Gastrocnemius medialis (tissue), 4 donors: ENCODE measurements at places on chromosomes 1 and 21. TPM values are rescaled to one million over a fixed set of nuclear protein-coding genes. Genes with fewer than 3 reads are reported as not detected.
A peak's percentile ranks its signal among the peaks of the same experiment; 100 is the strongest.

Gene KRTAP19-7
- not detected for total RNA-seq

Gene KCNJ10
- total RNA-seq, result not detected

Gene PRPF38B
- 13.8 TPM for total RNA-seq

Gene BRDT
- total RNA-seq, result not detected

Gene LCE3E
- not detected for total RNA-seq

Gene BCL2L15
- not detected for total RNA-seq

Gene OR10R2
- total RNA-seq, result not detected

Gene SPAG17
- not detected for total RNA-seq

Gene C1QTNF12
- total RNA-seq, result not detected

Gene SRGAP2B
- total RNA-seq, result 1.4 TPM

Gene INTS7
- total RNA-seq, result 7.2 TPM

Gene CR2
- not detected for total RNA-seq

Gene ANGEL2
- total RNA-seq, result 22.7 TPM

DNA sequence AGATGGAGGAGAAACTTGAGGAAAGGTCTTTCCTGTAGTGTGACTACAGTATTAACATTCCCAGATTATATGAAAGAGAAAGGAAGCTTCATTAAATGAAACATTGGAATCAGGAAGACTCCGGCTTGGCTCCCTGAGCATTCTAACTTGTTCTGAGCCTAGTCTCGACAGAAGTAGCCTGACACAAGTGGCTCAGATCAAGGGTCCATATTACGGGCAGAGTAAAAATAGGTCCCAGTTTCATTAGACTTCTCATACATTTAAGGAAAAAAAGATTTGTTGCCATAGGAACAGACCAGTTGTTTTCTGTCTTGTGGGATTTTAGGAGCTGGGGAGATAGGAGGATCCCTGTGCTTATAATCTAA, 12.8 kb downstream of the SMAP2 start:
- no peak for DNase-seq

DNA sequence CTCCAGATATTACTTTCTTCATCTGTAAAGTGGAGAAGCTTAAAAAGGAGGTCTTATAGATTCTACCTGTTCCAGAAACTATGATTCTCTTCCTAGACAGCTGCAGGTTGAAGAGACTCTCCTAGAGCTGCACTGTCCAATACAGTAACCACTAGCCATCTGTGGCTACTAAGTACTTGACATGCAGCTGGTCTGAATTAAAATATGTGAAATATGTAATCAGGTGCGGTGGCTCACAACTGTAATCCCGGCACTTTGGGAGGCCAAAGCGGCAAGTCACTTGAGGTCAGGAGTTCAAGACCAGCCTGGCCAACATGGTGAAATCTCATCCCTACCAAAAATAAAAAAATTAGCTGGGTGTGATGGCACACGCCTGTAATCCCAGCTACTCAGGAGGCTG, 15.8 kb downstream of the APP start:
- no peak for DNase-seq

DNA sequence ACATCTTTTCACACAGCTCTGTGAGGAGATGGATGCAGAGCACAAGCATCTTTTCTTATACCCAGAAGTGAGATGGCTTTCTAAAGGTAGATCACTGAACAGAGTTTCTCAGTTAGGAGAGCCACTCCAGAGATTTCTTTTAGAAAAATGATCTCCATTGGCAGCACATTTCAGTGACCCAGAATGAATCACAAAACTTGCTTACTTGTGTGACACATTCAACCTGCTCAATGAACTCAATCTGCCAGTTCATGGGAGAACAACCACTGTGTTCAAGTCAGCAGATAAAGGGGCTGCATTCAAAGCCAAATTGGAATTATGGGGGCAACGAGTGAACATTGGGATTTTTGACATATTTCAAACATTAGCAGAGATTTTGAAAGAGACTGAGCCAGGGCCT, 78.3 kb downstream of the UCHL5 start:
- no peak for DNase-seq

GRCh38 chr21:23811805-23812204, 1795.5 kb downstream of the MRPL39 start:
- no peak for DNase-seq

GRCh38 chr1:117753652-117754051, 147.8 kb downstream of the TENT5C start:
- DNase-seq, result no peak

- no peak for DNase-seq
Measured at GRCh38 chr1:31036749-31037500, 28.6 kb downstream of the PUM1 start.

DNA sequence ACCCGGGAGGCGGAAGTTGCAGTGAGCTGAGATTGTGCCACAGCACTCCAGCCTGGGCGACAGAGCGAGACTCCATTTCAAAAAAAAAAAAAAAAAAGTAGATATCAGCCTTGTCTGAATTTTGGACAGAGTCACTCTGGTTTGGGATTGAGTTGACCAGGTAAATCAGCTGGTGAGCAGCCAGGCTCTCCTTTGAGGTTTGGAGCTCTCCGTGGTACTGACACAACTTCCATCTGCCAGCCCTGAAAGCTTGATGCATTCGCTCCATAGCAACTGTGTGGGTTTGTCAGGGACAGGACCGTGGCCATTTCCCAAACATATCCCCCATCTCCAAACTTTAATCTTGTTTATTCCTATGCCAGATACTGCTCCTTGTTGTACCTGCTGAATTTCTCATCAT, 155.2 kb downstream of the DMRTA2 start:
- DNase-seq, result no peak

DNA sequence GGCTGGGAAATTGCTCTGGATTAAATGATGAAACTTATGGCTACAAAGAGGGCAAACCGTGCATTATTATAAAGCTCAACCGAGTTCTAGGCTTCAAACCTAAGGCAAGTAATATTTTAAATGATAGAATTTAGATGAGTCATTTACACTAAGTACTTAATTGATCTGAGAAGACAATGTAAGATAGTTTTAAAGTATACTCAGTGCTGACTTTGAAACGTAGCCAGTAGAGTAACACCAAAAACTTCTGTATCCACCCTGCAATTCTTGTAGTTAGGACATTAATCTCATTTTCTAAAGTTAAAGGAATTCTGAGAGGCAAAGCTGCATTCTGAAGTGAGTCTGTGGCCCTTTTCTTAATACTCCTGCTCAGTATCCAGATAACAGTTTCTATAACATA, 20.8 kb downstream of the ATP1B1 start:
- no peak for DNase-seq

DNA sequence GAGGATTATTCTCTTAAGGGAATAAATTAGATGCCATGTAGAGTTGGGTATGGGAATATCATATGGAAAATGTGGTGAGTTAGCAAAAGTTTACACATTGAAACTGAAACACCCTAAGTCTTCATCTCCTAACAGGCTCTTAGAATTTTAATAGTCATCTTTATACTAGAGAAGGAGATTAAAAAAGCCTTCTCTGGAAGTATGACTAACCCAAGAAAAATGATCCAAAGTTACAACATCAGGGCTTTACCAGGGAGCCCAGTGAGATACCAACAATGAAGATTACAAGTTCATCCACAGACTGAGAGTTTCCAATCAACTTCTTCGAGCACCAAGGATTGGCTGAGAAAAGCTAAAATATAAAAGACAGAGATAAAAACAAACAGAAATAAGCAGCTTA, 70.0 kb upstream of the KIAA0040 start:
- DNase-seq, result no peak

DNA sequence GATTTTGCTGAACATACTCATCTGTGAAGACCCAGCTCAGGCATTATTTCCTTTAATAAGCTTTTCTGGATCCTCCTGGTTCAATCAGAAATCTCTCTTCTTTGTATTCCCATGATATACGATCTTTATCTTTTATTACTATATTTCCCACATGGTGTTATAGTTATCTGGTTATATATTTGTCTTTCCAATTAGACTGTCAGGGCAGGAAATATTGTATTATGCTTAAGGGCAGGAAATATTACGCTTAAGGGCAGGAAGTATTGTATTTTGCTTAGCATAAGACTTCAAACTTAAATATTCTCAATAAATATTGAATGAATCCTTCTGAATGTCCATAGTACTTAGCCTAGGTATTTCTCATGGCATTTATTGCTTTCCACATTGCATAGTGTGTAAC, 122.2 kb downstream of the COQ8A start:
- DNase-seq, result no peak

- DNase-seq, result no peak
Measured at GRCh38 chr1:153028766-153029165, 2.2 kb upstream of the SPRR1B start.

DNA sequence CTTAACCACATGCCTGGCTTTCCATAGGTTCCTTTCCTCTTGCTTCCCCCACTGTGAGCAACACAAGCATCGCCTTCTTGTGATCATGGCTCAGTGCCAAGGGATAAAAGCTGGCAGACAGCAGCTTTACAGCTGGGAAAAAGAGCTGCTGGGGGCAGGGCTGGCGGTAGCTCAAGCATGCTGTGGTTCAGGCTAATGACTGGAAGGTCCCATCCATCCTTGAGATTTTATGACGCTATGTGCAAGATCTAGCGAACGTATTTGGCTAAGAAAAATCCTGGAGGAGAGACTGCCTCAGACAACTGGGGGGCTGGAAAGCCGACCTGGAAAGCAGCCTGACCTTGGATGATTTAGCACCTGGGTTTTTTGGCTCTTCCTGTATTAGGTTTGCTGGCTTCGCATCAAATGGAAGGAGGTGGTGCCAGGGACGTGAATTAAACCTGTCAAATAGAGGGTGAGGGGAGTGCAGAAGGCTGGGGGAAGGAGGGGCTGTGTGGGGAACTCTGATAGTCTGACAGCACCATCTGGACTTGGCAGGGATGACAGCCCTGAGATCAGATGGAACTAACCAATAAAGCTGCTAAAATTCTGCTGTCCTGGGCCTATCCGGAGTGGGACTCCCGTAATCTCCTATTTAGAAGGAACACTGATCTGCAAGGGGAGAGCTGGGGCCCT, 34.8 kb downstream of the ZMYND12 start:
- DNase-seq, result no peak

GRCh38 chr1:203454986-203455471, 20.6 kb upstream of the PRELP start:
- DNase-seq, result no peak

DNA sequence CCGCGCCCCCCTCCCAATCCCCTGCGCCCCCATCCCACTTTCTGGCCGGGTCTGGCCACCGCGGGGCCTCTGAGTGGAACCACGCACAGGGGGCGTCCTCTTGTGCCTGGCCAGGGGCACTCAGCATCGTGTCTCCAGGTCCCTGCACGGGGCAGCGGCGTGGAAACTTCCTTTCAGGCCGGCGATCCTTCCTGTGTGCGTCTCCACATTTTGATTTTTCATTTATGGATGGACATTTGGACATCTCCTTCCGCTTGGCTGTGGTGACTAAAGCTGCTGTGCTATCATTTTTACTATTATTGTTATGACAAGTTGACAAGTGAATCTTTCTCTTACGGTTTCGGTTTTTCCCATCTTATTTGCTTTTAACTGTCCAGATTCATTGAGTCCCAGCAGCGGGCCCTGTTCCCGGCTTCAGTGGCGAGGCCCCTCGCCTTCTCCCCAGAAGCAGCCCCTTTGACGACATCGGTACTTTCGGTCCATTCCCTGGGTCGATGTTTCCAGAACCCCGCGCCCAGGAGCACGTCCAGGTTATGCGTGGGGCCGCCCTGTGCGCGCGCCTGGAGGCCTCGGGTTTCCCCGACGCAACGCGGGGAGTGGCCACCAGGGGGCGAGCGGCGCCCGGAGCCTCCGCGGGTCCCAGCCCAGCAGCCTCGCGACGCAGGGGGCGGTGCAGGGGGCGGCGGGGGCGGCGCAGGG, 12.4 kb upstream of the SLC19A1 start:
- DNase-seq, result peak; percentile 66

DNA sequence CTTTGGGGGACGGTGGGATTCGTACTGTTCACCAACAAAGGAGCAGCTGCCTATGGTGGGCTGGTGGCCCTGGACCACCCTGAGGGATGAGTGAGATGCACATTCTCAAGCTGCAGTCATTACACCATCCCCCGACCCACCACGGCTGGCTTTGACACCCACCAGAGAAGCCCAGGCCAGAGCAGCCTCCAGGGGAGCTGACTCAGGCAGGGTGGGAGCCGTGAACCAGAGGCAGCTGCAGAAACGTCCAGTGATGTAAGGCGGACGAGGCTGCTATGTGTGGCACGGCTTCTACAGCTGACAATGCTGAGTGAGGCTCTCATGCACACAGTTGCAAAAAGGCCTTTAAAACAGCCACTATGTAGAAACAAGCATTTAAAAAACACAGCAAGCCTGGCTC, 40.1 kb downstream of the CHAF1B start:
- no peak for DNase-seq

DNA sequence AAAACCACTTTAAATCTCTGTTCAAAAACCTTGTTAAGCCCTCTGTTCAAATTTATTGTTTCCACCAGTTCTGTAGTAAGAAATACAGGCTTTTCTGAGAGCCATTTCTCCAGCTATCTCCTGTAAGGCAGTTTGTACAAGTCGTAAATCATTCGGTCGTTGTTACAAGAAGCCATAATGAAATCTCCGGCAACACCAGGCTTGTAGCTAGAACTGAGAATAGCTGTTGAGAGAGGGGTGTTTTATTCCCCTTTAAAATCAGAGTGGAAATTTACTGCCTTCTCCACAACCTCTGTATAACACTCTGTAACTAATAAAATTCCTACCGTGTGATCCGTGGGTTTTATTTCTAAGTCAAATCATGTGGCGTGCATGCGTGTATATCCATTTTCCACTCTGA, 335.8 kb upstream of the KAZN start:
- no peak for DNase-seq

DNA sequence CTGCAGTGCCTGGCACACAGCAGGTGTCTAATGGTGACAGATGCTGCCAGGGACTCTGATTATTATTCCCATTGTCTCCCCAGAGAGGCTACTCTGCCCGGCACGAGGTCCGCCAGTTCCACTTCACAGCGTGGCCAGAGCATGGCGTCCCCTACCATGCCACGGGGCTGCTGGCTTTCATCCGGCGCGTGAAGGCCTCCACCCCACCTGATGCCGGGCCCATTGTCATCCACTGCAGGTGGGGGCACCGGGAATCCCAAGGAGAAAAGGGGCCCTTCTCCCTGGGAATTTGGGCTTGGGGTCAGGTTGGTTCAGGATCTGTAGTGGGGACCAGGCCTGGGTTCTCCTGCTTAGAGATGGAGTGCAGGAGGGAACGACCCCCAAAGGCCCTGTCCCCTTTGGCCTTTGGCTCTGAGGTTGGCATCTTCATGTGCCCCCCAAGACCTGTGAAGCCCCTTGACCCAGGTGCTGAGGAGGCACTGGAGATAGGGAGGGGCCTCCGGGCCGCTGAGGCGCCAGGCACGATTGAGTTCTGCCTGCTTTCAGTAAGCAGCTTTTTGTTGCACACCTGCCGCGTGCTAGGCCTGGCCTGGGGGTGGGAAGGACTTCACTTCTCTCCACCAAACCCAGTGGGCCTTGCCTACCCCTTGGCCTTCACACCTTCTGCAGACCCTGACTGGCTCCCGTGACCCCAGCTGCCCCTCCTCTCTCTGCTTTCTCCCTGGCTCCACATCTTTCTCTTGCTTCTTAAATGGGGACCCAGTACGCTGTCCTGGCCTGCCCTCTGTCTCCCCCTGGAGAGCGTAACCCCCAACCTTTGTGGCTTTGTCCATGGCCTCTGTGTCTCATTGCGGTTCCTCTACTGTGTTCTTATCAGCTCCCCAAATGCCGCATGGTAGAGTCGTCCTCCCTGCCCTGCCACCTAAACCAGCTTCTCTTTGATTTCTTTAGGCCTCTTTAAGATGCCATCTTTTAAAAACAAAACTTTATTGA, 76.4 kb downstream of the PTPRU start:
- no peak for DNase-seq
